ENCODE measurements at places on chromosomes 3 and 15. TPM values are rescaled to one million over a fixed set of nuclear protein-coding genes. Genes with fewer than 3 reads are reported as not detected.

- peak overlapping the region; percentile 67 for H3K4me3 ChIP-seq
- H3K27me3 ChIP-seq, result peaks cover 25% of the 10 kb centered on the region
- DNase-seq, result no peak
These were observed 976 bp upstream of the ALDH1L1 start for GRCh38 chr3:126181398-126181725.

TNFAIP8L3 gene
- total RNA-seq, result 13.1 TPM

CDHR4 gene
- not detected for total RNA-seq

- peaks cover 15% of the 10 kb centered on the region for H3K4me1 ChIP-seq
- DNase-seq, result peak; percentile 71
- H3K36me3 ChIP-seq, result peaks cover 21% of the 10 kb centered on the region
These were observed at the start of gene ATOSA for GRCh38 chr15:52679232-52680040. TSS of gene ATOSA (minus strand) at chr15:52679388. CDS start at chr15:52678021, 1,367 bp downstream.

C3orf52 gene
- total RNA-seq, result 12.7 TPM

CRELD1 gene
- 17.0 TPM for total RNA-seq

DNA sequence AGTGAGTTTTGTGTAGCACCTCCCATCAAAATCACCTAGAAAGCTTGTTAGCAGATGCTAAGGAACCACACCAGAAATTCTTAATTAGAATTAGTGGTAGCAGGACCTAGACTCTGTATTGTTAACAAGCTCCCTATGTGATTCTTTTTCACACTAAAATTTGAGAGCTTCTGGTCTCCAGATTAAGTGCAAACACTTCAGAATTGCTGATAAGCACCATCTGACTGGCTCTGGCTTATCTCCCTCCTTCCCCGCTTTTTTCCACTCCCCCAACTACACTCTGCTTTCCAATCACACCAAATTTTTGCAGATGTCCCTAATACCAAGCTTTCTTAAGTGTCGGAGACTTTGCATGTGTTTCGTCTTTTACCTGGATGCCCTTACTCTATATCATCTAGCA is 410.1 kb upstream of the DPH6 start:
- no peak for DNase-seq
- no peak overlapping the region for H3K27ac ChIP-seq
- H3K27me3 ChIP-seq, result no peaks in the 10 kb centered on the region
- H3K36me3 ChIP-seq, result no peaks in the 10 kb centered on the region
- H3K4me3 ChIP-seq, result no peak overlapping the region

DNA sequence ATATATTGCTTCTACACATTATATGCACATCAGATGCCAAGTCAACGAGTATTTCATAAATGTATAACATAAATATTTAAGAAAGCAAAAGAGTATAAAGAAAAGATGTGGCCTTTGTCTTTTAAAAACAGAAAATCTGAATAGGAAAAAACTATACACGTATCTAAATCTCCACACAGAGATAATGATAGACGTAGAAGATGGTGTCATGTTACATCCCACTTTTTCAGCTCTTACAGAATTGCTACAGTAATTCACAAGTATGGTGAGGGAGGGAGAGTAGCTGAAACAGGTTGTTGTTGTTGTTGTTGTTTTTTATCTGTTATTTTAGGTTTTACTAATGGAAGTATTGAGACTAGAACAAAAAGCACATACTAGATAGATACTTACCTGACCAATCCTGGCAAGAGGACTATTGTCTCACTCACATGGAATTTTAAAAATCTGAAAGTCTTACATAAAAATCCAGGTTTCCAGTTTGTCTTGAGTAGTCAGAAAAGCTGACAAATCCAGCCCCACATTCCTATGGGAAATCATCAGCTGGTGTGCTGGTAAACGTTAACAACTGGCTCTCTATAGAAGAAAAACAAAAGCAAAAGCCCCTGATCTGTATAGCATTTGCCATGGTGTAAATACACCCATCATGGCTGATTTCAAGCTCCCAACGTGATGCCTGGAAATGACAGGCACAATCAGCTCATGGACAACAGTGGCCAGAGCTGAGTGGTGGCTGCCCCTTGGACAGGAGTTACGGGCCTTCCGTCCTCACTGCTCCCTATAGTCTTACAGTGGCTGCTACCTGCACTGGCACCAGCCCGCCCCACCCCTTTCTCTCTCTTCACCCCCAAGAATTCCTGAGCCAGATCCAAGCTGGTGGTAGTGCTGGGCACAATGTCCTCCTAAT is 47.4 kb upstream of the VGLL4 start:
- no peak for DNase-seq
- H3K36me3 ChIP-seq, result peaks cover 39% of the 10 kb centered on the region
- no peak overlapping the region for H3K27ac ChIP-seq
- no peak overlapping the region for H3K4me3 ChIP-seq

- no peak overlapping the region for H3K27ac ChIP-seq
- H3K4me3 ChIP-seq, result no peak overlapping the region
- H3K27me3 ChIP-seq, result no peaks in the 10 kb centered on the region
- DNase-seq, result no peak
- H3K36me3 ChIP-seq, result no peaks in the 10 kb centered on the region
- H3K4me1 ChIP-seq, result peaks cover 20% of the 10 kb centered on the region
These were observed 43.0 kb upstream of the TLE3 start for GRCh38 chr15:70140543-70141375.

SEMA7A gene
- total RNA-seq, result 4.2 TPM

DNA sequence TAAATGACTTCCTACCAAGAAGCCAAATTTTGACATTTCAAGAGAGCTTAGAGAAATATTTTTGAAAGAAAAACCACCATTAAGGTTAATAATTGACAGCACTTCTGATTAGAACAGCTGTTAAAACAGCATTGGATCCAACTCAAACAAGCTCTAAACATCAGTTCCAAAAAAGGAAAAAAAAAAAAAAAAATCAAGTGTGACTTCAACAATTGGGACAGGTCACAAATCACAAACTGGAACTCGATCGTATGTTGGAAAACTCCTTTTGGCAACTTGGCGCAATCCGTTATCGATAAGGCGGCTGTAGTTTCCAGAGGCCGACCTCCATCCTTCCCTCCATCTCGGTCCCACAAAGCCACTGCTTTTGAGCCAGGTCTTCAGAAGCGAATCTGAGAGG is 17.8 kb downstream of the TLE3 start:
- H3K36me3 ChIP-seq, result peaks cover 100% of the 10 kb centered on the region
- H3K27me3 ChIP-seq, result no peaks in the 10 kb centered on the region
- H3K4me1 ChIP-seq, result no peaks in the 10 kb centered on the region

- H3K36me3 ChIP-seq, result no peaks in the 10 kb centered on the region
- H3K4me1 ChIP-seq, result peaks cover 33% of the 10 kb centered on the region
These were observed 85.6 kb downstream of the IQSEC1 start for GRCh38 chr3:12987602-12988001.

GHSR gene
- not detected for total RNA-seq

GRCh38 chr3:63429905-63430304 is 151.8 kb downstream of the SYNPR start:
- H3K4me1 ChIP-seq, result no peaks in the 10 kb centered on the region
- no peak overlapping the region for H3K4me3 ChIP-seq
- no peak overlapping the region for H3K27ac ChIP-seq
- no peak for DNase-seq

- no peaks in the 10 kb centered on the region for H3K27me3 ChIP-seq
- no peak for DNase-seq
- no peaks in the 10 kb centered on the region for H3K36me3 ChIP-seq
- peaks cover 6% of the 10 kb centered on the region for H3K4me1 ChIP-seq
- no peak overlapping the region for H3K4me3 ChIP-seq
- no peak overlapping the region for H3K27ac ChIP-seq
These were observed 3.7 kb upstream of the SLC6A6 start for GRCh38 chr3:14398797-14399106.

GRCh38 chr3:141722081-141722480 is 16.0 kb upstream of the RNF7 start:
- no peak for DNase-seq
- no peaks in the 10 kb centered on the region for H3K27me3 ChIP-seq
- no peaks in the 10 kb centered on the region for H3K36me3 ChIP-seq
- H3K4me1 ChIP-seq, result no peaks in the 10 kb centered on the region
- H3K4me3 ChIP-seq, result no peak overlapping the region

MED12L gene
- total RNA-seq, result 1.5 TPM

DNA sequence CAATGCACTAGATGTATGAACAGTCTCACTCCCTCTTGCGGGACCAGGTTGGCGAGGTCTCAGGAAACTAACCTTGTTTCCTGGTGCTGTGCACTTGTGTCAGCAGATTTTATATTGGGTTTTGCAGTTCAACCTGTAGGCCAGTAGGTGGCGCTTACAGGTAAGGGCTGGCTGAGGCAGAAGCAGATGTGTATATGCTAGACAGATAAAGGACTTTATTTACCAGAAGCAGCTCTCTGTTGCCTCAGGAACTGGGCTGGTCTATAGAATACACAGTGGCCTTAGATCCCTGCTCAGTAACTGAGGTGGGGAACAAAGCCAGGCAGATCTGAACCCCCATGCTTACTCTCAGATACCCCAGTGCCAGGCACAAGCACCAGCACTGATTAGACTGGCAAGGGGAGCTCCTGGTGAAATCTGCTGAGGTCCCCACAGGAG is 296.8 kb downstream of the DOCK3 start:
- H3K27me3 ChIP-seq, result no peaks in the 10 kb centered on the region
- H3K27ac ChIP-seq, result no peak overlapping the region
- no peak for DNase-seq
- H3K4me1 ChIP-seq, result no peaks in the 10 kb centered on the region

PLA2G4D gene
- 0.23 TPM for total RNA-seq
